Breast epithelium (tissue), 4 donors: ENCODE measurements at places on chromosomes 6 and 20. TPM values are rescaled to one million over a fixed set of nuclear protein-coding genes. Genes with fewer than 3 reads are reported as not detected.
A peak's percentile ranks its signal among the peaks of the same experiment; 100 is the strongest.

DNA sequence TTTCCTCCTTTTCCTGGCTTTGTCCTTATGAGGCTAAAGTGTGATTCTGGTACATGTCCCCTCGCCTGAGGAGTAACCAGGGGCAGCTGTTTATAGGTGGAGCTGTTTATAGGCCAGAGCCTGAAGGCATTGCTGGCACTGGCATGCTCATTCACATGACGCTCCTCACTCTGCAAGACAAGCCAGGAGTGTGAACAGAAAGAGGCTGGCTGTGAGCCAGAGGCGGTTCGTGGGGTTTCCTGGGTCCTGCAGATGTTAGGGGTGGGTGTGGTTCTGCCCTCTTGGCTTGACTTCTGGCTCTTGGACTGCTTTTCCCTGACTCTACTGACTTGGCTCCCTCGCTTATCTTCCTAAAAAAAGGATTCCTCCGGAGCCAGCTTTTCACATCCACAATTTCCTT is 12.8 kb upstream of the MDFI start:
- H3K27ac ChIP-seq = no peak overlapping the region

DNA sequence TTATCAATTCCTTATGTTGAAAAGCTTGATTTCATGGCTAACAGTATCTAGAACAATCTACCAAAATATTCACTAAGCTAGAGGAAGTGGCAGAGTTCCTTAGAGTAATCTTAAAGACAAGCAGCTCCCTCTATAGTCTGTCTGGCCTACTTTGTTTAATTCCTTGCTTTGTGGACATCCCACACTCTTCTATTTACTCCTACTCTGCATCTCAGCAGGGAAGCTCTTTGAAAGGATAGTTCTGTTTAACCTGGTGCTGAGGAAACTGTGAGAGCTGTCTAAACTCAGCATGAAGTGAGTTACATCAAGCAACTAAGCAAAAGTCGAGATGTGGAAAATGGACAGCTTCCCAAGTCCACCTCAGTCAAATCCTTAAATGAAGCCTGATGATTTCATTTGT is 4.3 kb downstream of the REV3L start:
- DNase-seq = no peak
- H3K27me3 ChIP-seq = no peaks in the 10 kb centered on the region
- peaks cover 6% of the 10 kb centered on the region for H3K4me1 ChIP-seq

The DSP gene
- 2.1 TPM for total RNA-seq

DNA sequence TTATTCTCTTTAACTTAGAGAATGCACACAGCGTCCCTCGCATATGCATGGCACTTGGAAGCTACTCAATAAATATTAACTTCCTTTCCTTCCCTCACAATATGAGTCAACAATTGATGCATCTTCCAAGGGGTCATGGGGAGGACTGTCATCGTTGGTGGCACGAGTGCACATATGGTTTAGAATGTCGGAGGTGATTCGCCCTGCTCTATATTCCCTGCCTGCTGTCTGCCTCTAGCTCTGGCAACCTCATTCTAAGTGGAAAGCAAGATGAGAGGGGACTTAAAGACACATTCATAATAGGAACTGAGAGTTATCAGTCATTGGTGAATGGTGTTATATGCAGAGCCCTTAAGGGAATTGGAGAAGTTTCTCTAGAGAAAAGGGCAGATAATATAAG is 44.6 kb downstream of the MAK start:
- no peak for DNase-seq
- no peaks in the 10 kb centered on the region for H3K4me1 ChIP-seq
- H3K36me3 ChIP-seq = no peaks in the 10 kb centered on the region

- no peaks in the 10 kb centered on the region for H3K4me1 ChIP-seq
- H3K36me3 ChIP-seq = no peaks in the 10 kb centered on the region
- H3K27me3 ChIP-seq = no peaks in the 10 kb centered on the region
Observed at GRCh38 chr6:165571721-165572132, 91.3 kb downstream of the PDE10A start.

- no peak for DNase-seq
- H3K36me3 ChIP-seq = no peaks in the 10 kb centered on the region
- no peaks in the 10 kb centered on the region for H3K4me1 ChIP-seq
- no peaks in the 10 kb centered on the region for H3K27me3 ChIP-seq
Observed at GRCh38 chr6:87968435-87969278, 79.0 kb upstream of the SPACA1 start.

- H3K4me3 ChIP-seq = no peak overlapping the region
- H3K27ac ChIP-seq = peak overlapping the region; percentile 44
- DNase-seq = no peak
Observed at GRCh38 chr20:1900321-1900801, 5.2 kb downstream of the SIRPA start.
